ENCODE measurements at places on chromosomes 13 and 19.

DNA sequence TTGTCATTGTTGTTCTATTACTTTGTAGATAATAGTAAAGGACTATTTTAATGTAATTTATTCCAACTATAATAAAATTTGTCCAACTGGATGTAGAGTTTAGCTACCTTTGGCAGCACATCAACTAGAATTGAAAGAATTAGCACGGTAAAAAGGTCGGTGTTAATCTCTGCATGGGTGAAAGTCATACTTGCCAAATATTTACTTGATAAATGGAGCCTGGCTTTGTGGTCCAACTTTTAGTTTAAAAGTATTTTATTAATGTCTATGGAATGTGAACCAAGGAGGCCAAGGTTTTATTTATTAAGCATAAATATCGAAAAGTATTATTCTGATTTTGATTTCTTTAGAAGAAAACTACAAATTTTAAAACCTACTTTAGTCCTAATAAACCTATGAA, 1389.0 kb downstream of the PCDH9 start:
- DNase-seq = no peak

- DNase-seq = no peak
Measured at GRCh38 chr13:93364166-93364565, 137.6 kb downstream of the GPC6 start.

GRCh38 chr13:79593641-79594275, 112.8 kb downstream of the NDFIP2 start:
- DNase-seq = no peak

DNA sequence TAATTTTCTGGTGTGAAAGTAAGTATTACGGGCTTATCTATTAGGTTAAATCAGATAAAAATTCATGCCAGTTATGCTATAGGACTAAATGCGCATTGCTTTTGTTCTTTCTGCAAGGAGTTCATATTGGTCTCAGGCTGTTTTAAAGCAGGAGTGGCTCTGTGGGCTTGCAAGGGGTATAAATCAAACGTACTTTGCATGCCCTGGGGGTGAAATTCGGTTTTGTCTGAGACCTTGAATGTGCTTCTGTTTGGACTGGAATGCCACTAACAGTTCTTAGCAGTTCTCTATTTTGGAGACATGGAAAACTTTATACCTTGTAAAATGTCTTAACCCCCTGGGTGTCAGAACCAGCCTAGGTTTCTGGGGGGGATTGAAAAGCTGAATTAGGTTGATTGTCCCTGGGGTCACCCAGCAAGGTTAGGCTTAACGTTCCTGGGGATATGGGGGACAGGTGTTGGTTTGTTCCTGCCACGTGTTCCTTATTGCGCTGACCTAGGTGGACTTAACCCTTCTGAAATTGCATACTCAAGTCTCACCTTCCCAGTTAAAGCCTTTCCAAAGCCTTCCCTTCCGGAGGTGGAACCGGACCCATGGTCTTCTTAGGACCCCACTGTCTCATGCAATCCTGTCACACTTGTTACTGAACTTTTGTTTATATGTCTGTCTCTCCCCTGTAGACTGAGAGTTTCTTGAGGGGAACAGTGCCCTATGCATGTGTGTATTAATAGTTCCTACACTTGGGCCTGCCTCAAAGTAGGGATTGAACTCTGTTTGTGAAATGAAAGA, 182.2 kb downstream of the LMO7 start:
- no peak for DNase-seq

DNA sequence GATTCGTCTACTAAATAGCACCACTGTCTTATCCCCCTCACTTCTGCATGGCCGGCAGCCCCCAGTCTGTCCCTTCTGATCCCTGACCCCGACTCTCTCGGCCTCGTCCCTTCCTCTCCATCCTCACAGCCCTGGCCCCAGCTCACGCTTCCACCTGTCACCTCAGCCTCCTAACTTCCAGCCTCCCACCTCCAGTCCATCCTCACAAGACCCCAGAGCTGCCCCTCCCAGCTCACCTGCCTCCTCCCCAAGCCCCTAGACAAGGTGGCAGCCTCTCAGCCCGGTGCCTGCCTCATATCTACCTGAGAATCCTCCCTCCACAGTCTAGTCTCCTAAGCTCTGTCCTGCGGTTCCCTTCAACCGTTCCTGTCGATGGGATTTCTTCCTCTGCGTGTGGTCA, 10.0 kb downstream of the KCNC3 start:
- DNase-seq = no peak

- DNase-seq = peak; percentile 49
Measured at GRCh38 chr13:77345150-77345780, 18.4 kb upstream of the MYCBP2 start.

DNA sequence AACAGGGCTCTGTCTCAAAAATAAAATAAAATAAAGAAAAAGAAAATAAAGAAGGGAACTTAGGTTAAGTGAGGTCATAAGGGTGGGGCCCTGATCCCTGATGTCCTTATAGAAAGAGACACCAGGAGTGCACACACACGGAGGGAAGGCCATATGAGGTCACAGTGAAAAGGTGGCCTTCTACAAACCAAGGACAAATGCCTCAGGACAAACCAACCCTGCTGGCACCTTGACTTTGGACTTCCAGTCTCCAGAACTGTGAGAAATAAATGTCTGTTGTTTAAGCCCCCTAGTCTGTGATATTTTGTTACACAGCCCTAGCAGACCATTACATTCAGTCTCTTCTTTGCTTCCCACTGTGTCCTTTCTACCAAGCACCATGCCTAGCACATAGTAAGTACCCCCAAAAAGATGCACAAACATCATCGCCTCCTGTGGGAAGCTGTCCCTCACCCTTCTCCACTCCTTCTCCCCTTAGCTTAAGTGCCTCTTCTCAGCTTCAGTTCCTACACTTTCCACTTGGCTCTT, 8.4 kb upstream of the ZBTB32 start:
- no peak for DNase-seq

DNA sequence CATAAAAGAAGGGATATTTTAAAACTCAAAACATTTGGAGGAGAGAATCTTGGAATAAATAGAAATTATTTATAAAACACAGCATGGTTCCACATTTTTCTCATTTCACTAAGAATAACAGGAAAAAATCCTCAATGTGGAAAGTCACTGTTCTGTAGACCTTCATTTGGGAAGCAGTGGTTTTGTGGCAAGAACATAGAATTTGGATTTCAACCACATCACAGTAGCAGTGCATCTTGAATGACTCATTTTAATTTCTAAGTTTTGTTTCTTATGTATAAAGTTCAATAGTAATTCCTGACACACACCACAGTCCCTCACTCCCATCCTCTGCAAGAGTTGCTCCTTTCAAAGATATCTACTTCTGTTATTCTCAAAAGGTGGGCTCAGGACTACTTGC, 264.0 kb downstream of the ENOX1 start:
- DNase-seq = no peak

DNA sequence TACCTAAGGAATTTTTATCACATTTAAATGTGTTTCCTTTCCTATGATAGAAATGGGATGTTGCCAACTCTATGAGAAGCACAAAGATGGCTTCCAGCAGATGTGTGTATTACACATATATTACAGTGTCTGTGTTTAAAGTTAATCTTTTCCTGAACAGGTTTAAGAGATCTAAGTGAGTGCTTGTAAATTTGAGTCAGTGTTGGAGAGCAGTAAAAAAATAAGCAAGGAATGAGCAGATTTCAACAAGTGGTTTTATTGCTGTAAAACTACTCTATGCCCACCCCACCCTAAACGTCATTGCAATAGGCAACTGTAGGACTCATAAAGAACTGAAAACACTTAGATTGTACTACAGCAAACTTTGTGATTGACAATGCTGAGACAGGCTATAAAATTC, 248.7 kb downstream of the KLF5 start:
- DNase-seq = no peak

DNA sequence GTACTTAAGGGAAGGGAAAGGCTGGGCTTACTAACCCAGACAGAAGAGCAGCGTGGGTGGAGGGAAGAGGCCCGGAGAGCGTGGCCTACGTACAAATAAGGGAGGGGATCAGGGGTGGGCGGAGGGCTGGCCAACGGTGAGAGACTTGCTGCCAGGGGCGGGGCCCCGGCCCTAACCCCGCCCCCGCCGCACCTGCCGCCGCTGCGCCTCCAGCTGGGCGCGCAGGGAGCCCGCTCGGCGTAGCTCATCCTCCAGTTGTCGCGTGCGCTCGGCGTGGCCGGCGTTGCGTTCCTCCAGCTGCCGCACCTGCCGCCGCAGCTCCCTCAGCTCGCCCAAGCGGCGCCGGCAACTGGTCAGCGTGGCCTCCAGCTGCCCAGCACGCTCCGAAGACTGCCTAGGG, 5.7 kb downstream of the HOOK2 start:
- peak; percentile 78 for DNase-seq

DNA sequence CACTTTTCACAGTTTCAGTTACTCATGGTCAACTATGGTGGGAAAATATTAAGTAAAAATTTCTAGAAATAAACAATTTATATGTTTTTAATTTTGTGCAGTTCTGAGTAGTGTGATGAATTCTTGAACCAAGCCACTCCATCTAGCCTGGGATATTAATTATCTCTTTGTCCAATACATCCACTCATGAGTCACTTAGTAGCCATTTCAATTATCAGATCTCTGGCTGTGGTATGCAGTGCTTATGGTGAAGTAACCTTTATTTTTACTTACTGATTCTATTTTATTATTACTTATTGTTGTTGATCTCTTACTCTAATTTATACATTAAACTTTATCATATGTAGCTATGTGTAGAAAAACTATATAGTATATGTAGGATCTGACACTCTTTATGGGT, 128.9 kb upstream of the KLHL1 start:
- no peak for DNase-seq

DNA sequence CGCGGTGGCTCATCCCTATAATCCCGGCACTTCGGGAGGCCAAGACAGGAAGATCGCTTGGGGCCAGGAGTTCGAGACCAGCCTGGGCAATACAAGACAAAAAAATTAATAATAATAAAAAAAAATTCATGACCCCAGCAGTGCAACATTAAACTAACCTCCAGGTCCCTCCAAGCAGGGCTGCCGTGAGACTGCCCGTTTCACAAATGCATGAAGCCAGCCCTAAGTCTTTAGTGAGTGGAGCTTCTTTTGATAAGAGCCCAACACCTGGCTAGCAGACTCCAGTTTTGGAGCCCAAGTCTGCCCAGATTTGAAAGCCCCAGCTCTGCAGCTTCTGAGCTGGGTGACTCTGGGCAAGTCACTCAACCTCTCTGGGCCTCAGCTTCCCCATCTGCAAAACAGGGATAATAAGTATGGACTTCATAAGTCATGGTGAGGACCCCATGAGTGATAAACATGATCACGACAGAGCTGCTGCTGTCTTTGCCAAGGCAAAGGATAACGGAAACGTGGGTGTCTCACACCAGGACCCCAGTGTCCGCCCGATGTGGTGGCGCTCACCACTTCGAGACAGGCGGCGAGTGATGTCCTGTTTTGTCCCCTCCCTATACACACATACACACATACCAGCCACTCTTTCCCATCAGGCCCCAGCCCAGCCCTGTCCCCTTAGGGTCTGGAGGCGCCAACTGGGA, 38.4 kb upstream of the NANOS3 start:
- DNase-seq = no peak

GRCh38 chr13:36512771-36513170, 80.5 kb downstream of the CCNA1 start:
- no peak for DNase-seq

DNA sequence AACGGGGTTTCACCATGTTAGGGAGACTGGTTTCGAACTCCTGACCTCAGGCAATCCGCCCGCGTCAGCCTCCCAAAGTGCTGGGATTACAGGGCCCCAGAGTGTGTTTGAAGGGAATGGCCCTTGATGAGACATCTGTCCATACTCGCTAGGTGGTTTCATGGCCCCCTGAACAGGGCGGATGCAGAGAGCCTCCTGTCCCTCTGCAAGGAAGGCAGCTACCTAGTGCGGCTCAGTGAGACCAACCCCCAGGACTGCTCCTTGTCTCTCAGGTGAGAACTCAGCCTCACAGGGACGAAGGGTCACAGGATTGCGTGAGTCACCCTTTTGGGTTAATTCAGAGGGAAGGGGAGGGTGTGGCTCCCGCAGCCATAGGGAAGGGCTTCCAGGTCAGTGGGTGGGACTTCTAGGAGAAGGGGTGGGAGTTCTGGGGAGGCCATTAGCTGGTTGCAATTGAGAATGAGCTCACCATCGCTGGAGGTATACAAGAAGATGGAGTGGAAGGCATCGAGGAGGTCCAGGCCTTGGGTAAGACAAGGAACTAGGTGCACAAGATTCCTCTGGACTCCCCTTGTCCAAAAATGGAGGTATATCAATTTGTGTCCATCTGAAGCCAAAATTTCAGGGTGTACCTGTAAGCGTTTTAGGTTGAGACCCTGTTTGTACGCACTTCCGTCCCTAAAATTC, 9.2 kb downstream of the SHD start:
- no peak for DNase-seq

Data from CD4-positive, alpha-beta T cell treated with Interleukin-4 for 1 hour (primary cell).